ENCODE measurements at places on chromosomes 2 and 18. TPM values are rescaled to one million over a fixed set of nuclear protein-coding genes. Genes with fewer than 3 reads are reported as not detected.

DNA sequence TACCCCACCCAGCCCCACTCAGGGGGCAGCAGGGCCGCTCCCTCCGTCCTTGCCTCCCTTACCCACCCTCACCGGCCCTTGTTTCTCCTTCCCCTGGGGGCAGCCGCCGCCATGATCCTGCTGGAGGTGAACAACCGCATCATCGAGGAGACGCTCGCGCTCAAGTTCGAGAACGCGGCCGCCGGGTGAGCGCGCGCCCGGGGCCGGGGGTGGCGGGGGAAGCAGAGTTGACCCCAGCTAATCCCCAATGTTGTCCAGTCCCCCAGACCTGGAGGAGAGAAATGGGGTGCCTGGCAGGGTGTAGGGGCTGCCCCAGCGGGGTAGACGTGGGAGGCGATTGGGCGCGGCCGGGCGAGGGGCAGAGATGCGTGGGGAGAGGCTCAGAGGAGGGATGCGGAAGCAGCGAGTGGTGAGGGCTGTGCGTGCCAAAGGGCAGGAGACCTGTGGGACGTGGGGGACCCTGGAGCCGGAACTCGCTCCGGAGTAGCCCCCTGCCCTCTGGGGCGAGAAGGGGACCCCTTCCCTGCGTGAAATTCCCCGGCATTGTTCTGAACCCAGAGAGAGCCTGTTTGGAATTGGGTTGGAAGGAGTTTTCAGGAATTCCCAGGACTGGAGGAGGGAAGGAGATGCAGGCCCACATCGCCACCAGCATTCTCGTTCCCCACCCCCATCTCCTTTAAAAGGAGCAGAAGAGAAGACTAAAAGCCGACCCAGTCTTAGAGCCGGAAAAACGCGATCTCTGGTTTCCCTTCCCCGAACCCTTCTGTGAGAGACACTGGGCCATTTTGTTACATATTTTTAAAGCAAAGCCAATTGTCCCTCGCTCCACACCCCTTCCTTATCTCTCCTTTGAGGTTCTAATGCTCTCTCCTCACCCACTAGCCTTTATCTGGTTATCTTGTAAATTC lies 625 bp downstream of the ARPC2 start:
- no peaks in the 10 kb centered on the region for H3K27me3 ChIP-seq
- peak overlapping the region; percentile 82 for H3K4me3 ChIP-seq
- peak; percentile 61 for DNase-seq
- peaks cover 51% of the 10 kb centered on the region for H3K4me1 ChIP-seq

DNA sequence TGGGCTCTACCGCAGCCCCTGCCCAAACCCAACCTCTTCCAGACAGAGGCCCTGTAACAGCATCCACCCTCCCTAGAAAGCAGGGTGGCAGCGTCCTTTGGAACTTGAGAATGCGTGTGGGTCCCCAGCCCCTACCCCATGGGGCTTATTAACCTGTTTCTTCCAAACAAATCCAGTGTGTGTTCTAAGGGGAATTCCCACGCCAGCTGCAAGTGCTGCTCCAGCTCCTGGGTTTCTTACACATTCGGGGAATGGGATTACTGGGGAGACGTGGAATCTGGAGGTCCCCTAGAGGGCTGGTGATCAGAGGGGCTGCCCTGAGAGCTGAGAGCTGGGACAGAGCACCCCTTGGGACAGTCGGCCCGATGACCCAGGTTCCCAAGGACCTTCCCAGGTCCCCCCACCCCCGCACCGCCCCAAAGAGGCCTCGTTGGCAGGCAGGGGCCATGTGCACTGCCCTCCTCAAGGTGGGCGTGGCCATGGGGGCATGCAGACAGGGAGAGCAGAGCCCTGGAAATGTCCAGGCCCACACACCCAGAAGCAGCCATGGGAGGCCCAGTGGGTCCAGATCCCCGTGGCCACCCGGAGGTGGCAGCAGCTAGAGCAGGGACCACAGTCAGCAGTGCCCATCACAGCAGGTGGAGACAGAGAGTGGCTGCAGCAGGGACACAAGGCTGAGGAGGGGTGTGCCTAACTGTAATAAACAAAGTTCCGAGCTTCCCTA lies 18.8 kb upstream of the TEX44 start:
- H3K27ac ChIP-seq, result no peak overlapping the region
- DNase-seq, result no peak
- no peak overlapping the region for H3K4me3 ChIP-seq
- no peaks in the 10 kb centered on the region for H3K36me3 ChIP-seq
- H3K4me1 ChIP-seq, result no peaks in the 10 kb centered on the region

- H3K27ac ChIP-seq, result no peak overlapping the region
- H3K36me3 ChIP-seq, result no peaks in the 10 kb centered on the region
- peak; percentile 25 for DNase-seq
- no peaks in the 10 kb centered on the region for H3K4me1 ChIP-seq
- no peak overlapping the region for H3K4me3 ChIP-seq
These were observed 96.4 kb downstream of the RTP5 start for GRCh38 chr2:241965931-241966412.

DNA sequence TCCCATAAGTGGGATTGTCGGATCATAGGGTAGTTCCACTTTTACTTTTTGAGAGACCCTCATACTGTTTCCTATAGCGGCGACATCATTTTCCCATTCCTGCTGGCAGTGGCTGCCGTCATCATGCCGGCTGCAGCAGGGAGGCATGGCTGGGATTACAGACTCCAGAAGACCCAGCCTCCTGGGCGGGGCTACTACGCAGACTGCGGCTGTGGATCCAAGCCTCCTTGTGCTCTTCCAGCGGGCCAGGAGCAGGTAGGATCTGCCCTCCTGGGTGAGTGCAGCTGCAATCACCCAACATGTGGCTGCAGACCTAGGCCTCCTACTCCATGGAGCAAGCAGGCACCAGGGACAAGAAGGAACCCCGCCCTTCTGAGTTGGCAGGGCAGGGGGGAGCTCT lies 359.2 kb downstream of the GALR1 start:
- H3K4me3 ChIP-seq, result no peak overlapping the region
- no peak overlapping the region for H3K27ac ChIP-seq
- no peak for DNase-seq
- no peaks in the 10 kb centered on the region for H3K36me3 ChIP-seq
- no peaks in the 10 kb centered on the region for H3K4me1 ChIP-seq

- peaks cover 29% of the 10 kb centered on the region for H3K4me1 ChIP-seq
- no peaks in the 10 kb centered on the region for H3K27me3 ChIP-seq
- peak overlapping the region; percentile 71 for H3K27ac ChIP-seq
- DNase-seq, result no peak
These were observed 6.2 kb downstream of the STK39 start for GRCh38 chr2:168241208-168241607.

GRCh38 chr18:8951491-8951890 lies 151.0 kb upstream of the NDUFV2 start:
- H3K27me3 ChIP-seq, result no peaks in the 10 kb centered on the region
- no peak overlapping the region for H3K27ac ChIP-seq
- no peak for DNase-seq
- H3K36me3 ChIP-seq, result no peaks in the 10 kb centered on the region

NCKAP5 gene
- polyA plus RNA-seq, result 0.57 TPM

TMBIM1 gene
- 139 TPM for polyA plus RNA-seq

DNA sequence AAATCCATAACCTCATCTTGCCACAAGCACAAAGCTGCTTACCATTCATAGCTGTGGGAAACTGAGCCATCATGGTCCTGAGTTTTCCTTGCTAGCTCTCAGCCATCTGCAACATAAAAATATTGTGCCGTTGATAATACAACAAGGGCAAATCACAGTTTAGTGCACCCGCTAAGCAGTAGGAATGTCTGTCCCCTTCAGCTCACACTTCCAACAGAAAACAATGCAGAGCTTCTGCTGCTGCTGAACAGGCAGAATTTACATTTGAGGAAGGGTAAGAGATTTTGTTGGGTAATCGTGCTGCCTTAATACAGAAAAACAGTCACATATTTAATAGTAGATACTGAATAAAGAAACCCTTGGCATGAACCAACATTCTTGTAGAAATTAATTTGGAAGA lies 32.3 kb downstream of the ITSN2 start:
- DNase-seq, result no peak
- H3K4me1 ChIP-seq, result peaks cover 48% of the 10 kb centered on the region
- H3K27ac ChIP-seq, result no peak overlapping the region
- no peaks in the 10 kb centered on the region for H3K36me3 ChIP-seq
- H3K27me3 ChIP-seq, result no peaks in the 10 kb centered on the region
